DMS53 (cell line): ENCODE measurements at places on chromosomes 5 and 9.
A peak's percentile ranks its signal among the peaks of the same experiment; 100 is the strongest.

DNA sequence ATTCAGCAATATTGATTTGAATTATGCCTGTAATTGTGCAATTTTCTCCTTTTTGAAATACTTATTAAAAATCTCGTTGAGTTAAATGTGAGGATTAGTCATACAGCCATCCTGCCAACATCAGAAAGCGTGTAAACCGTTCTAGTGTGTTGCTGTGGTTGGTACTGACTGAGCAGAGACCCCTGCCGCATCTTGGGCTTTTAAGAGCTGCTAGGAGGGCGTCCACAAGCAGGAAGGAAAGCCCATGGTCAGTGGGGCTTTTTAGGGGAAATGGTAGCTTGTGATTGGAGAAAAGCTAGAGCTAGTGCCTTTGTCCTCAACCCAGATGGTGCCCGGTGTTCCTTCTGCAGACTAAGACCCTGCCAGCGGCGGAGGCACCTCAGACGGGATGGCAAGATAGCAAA is 1.3 kb downstream of the SDHA start:
- DNase-seq, result no peak

DNA sequence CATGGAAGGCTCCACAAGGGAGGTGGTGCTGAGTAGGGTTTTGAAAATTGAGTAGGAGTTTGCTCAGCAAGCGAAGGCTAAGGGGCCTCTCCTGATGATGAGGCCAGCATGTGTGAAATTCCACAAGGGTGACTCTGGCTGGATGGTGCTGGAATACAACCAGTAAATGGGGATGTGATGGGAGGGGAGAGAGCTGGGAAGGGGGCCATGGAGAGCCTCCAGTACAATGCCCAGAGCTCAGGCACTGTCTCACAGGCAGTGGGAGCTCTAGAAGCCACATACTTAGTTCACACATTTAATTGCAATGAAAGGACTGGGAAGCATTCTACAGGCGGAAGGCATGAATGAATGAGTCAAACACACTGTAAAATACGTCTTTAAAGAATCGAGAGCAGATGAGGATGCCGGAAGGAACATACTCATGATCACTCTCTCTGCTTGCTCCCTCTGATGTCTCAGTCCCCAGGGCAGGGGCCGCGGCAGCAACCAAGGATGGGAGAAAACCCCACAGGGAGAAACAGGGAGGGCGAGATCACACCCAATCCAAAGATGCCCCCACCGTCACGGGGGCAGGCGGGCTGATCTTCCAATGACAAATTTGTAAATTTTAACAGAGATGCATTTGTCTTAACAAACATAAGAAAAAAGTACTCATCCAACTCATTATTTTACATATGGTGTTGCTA is 261.0 kb downstream of the NSG2 start:
- no peak for DNase-seq

DNA sequence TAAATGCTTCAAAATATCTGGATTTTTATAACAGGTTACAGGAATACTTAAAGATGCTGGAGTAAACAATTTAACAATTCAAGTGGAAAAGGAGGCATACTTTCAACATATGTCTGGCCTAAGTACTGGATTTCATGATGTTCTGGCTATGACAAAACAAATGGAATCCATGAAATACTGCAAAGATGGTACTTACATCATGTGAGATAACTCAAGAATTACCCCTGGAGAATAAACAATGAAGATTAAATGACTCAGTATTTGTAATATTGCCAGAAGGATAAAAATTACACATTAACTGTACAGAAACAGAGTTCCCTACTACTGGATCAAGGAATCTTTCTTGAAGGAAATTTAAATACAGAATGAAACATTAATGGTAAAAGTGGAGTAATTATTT is 35.6 kb downstream of the SLC30A5 start:
- peak; percentile 14 for DNase-seq

- DNase-seq, result no peak
These were observed 24.9 kb downstream of the C9orf50 start for GRCh38 chr9:129595903-129596540.

GRCh38 chr5:177098120-177098469 is 11.4 kb downstream of the FGFR4 start:
- no peak for DNase-seq

- DNase-seq, result no peak
These were observed 227.4 kb downstream of the ASTN2 start for GRCh38 chr9:117187498-117187897.

DNA sequence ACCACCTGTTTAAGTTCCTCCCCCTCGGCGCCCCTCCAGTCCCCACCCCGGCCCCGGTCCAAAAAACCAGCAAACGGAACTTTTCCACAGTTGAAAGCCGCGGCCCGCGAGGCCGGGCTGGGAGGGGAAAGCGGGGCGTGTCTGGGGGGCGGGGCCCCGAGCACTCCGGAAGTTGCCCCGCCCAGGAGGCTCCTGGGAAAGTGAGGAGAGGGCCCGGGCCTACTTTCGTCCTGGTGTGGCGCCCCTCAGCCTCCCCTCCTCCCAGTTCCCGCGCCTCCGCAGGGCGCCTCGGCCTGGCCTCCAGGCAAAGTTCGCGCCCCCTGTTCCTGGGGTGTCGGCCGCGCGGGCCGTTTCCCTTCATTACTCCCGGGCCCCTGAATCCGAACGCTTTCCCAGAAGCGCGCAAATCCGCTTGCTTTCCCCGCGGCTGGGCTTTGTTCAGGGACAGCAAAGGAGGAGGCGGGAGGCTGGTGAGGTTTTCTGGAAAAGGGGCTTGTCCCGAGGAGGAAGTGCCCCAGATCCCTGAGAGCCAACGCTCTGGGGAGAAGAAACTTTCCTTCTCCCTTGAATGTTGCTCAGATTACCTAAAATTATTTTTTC is 4.5 kb upstream of the DMRT3 start:
- peak; percentile 64 for DNase-seq

- DNase-seq, result no peak
These were observed 338.2 kb downstream of the NPR3 start for GRCh38 chr5:33049298-33049697.

DNA sequence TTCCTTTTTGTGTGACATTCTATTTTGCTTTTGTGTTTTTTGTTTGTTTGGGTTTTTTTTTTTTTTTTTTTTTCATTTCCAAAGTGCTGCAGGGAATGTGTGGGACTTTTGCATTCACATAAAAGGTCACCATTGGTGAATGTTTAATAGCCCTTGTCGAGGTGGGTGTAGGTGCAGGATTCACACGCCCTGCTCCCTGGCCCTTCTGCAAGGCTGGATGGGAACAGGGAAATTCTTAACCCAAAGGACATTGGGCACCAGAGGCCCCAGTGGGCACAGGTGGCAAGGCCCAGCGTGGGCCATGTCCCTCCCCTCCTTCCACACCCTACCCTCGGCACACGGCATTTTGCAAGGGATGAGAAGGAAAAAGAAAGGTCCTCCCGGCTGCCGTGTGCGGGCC is 50.4 kb upstream of the NOTCH1 start:
- DNase-seq, result no peak

GRCh38 chr5:34656001-34656699 is at the start of gene RAI14:
RAI14 (plus strand) TSS chr5:34656328; CDS start chr5:34686920, 30,592 bp downstream.
- DNase-seq, result peak; percentile 87

GRCh38 chr9:124010665-124011321 is 775 bp upstream of the LHX2 start:
- peak; percentile 87 for DNase-seq

- DNase-seq, result no peak
These were observed 173.7 kb upstream of the KIF2A start for GRCh38 chr5:62132276-62132675.

DNA sequence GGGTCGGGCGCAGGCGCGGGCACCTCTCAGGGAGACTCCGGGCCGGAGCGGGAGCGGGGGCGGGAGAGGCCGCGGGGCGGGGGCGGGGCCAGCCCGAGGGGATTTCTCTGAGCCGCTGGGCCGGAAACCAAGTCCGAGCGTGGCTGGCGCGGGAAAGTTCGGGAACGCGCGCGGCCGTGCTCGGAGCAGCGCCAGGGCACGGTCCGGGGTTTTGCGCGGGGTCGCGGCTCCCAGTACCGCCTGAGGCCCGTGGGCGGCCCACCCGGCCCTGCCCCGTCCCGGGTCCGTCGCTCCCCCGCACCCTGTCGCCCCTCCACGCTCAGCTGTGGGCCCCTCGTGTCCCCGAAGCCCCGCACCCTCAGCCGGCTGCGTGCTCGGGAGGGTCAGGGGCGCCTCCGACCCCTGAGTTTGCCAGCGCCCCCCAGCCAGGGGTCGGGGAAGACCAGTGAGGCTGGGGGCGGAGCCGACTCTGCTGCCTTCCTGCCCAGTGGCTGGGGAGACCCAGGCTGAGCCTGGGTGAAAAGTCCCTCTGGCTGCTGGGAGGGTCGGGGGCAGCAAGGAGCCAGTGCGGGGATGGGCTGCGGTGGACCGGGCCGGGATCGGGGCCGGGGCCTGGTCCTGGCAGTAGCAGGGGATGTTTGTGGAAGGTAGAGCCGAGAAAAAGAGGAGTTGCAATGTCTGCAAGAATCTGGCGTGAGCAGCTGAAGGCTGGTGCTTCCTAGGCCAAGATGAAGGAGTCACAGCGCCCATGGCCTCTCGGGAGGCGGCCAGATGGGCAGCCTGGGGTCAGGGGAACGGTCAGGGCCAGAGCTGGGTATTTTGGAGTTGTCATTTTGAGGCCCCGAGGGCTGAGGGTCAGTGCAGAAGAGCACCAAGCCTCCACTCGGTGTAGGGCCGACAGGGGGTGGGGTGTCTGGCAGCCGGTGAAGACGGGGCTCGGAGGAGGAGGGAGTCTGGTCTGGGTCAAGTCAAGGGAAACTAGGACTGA is 588 bp downstream of the TRAF2 start:
- DNase-seq, result peak; percentile 85

GRCh38 chr5:11084111-11084510 is 323.1 kb upstream of the DAP start:
- no peak for DNase-seq

DNA sequence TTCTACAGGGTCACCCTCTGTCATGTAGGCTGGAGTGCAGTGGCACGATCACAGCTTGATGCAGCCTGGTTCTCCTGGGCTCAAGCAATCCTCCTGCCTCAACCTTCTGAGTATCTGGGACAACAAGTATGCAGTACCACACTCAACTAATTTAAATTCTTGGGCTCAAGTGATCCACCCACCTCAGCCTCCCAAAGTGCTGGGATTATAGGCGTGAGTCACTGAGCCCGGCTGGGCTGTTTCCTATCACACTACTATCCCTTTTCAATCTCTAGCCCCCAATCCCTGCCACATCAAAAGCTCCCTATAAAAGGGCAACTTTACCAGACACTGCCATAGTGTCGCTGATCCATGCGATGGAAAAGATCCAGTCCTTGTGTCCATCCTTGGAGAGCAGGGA is 20.4 kb downstream of the DCAF12 start:
- DNase-seq, result no peak

GRCh38 chr5:52989025-52989780 is at the start of gene ITGA2:
ITGA2 (plus strand) TSS chr5:52989352; CDS start chr5:52989469, 117 bp downstream.
- peak; percentile 79 for DNase-seq

- DNase-seq, result no peak
These were observed 116.0 kb downstream of the GOLPH3 start for GRCh38 chr5:32058101-32058500.

DNA sequence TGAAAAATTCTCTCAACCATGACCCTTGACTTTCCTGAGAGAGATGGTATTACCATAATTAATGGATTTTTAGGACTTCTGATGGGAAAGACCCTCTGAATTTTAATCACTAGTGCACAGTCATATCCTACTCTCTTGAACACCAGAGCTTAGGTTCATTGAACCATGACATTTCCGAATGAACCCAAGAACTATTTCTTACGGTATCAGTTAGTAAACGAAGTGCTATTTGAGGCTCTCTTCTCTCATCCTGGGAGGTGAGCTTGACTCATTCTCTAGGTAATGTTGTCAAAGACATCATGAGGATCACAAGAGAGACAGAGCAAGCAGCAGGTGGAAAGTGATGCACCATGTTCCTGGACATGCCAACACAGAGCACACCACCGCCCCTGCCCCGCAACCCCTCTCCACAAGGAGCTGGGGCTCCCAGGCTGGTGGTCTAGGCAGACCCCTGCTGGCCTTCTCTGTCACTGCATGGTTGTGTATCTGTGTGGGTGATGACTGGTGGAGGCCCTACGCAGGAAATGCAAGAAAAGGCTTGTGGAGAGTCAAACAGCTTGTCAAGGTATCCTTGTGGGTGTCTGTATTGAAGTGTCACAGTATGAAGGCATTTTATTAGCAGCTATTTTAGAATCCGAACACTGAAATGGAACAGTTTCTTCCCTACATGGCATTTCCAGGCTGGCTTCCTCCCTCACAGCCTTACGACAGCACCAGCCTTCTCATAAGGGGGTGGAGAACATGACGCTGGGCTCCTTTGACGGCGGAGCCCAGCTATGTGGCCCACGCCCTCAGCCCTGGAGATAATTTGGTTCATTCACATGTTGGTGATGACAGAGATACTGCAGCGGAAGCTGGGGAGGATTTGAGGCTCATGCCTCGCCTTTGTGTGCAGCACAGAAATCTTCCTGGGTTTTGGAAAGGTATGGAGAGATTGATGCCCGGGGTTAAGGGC is 297.6 kb downstream of the NTRK2 start:
- no peak for DNase-seq

DNA sequence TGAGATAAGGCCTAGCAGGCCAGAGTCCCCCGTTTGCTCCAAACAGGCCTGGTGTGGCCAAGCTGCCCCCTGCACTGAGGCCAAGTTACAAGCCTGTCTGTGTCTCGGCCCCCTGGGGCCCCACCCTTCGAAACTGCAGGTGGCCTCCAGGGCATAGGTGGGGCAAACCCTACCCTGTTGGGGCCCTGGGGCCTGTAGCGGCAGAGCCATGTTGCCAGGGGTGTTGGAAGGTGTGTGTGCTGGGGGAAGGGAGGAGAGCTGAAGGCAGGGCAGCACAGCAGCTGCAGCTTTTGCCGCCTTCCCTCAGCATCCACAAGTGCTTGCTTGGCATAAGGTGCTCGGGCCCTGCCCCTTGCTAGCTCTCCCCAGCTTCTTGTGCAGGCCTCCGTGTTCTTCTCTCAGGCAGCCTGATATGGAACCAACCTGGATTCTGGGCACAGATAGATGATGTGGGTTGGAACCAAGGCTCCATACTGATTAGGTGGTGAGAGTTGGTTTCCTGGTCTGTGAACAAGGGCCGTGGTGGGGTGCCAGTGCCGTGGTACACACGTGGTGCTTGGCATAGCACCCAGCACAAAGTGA is 12.7 kb downstream of the IRF1 start:
- peak; percentile 48 for DNase-seq

DNA sequence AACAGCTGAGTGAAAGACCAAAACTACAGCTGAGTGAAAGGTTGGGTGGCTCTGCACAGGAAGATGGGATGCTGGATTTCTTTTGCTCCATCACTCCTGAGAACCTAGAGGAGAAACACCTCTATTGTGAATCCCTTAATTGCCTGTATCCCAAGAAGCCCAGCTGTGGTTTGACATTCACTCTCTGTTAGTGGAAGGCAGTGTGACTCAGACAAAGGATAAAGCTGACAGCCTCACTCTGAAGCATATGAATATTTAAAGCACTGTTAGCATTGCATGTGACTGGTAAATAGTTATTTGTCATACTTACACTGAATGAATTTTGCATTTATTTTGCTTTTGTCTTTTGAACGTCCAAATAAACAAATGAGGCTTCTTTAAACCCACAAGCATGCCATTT is 367.1 kb upstream of the RIOK2 start:
- DNase-seq, result no peak

DNA sequence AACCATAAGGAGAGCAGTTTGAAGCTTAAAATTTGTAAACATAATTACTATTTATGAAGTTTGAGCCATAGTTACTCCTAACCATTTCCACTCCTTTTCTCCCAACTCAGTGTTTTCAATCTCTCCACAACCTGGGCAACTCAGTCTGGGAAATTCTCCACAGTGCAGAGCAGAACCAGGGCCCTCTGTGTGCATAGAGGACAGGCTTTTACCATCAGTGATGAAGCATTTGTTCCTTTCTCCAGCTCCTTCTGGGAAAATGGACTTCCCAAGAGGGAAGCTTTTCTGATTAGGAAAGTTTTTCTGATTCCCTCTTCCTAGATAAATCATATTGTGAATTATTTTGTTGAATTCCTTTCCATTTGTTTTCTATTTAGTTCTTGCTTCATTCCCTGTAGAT is 132.3 kb upstream of the MPDZ start:
- no peak for DNase-seq
